ENCODE measurements at places on chromosomes 16 and 17.

DNA sequence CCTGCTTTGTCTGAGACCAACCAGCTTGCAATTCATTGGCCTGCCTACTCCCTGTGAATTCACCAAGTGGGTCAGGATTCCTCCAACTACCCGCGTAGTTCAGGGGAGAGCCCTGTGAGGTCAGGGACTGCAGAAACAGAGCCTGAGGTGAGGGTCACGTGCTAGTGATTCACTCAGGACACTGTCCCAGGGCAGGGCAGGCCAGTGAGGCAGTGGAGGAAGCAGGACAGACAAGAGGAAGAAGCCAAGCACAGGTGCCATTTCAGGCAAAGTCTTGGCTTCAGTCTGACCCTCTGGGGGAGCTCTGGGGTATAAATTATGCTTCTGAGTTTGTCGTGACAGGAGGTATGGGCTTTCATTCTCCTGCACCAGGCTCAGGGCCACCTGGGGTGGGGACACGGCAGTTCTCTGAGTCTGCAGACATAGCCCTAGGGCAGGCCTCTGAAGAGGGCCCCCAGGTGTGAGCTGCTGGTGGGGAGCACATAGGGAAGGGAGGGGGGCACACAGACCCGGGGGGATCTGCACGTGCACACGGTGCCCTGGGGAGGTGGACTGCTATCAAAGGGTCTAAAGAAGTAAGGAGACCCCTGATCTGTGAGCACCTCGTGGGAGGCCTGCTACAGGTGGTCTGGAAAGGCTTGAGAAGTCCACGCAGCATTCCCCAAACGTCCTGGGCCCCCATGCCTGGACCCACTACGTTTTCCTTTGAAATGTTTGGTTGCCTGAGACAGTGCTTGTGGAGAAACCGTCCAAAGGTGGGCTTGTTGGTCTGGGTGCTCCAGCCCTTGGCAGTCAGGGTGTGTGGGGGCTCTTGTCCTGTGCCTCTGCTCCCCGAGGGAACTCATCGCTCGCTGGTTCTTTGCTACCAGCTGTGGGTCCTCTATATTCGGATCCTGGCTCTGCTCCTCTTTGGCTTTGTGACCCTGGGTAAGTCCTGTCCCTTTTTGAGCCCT is 46.4 kb downstream of the NKD1 start:
- DNase-seq, result no peak

GRCh38 chr17:78101112-78101511 is 27.4 kb downstream of the TMC6 start:
- no peak for DNase-seq

- no peak for DNase-seq
Measured at GRCh38 chr16:67888331-67888730, 3.6 kb downstream of the NRN1L start.

DNA sequence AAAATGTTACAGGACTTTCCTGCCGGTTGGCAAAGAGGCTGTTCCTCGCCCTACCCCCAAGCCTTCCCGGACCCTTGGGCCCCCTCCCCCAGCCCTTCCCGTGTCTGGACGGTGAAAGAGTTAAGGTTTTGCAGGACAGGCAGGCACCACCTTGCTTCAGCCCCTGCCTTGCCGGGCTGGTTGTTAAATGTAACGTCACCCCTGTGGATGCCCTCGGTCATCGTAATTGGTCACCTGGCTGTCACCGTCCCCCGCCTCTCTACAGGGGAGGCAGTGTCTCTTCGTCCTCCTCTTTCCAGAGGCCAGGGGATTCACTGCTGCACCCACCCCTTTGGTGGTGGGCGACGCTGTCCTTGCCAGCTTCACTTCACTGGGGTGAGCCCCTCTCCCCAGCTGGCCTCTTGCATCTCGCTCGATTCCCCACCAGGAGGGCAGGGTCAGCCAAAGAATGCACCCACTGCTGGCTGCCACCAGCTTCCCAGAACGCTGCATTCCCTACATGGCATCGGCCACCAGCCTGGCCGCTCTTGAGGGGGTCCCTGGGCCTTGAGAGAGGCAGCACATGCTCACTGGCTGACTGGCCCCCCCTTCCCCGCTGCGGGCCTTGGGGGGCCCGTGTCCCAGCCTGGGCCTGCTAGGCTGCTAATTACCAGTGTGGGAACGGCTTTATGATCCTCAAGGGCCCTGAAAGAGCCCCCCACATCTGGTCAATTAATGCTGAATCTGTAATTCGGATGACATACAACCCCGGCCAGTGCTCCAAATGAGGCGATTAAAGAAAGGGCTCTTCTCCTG is 25.2 kb upstream of the GSE1 start:
- DNase-seq, result no peak

Data from activated naive CD4-positive, alpha-beta T cell treated with anti-CD3 and anti-CD28 coated beads, Interleukin-2, amount 50 U/mL, for 16 hours (primary cell).